Nucleus accumbens (tissue), 56 donors: ENCODE measurements at places on chromosomes 1 and 21.

- DNase-seq = no peak
These were observed 3.9 kb upstream of the IFI44 start for GRCh38 chr1:78645723-78646122.

DNA sequence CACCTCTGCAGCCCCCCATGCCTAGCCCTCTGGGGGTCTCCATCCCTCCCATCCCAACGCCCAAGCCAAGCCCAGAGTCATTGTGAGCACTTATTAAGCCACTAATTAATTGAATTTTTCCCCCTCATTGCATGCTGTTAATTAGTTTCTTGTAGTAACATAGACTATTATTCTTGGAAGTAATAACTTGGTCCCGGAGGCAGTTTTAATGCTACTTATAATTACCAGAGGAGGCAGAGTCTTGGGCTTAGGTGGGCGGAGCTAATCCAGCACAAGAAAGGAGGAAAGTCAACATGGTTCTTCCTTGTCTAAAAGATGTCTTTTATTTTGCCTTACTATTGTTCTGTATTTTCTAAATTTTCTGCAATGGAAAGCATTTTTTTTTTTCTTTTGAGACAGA lies 27.7 kb downstream of the FBXO2 start:
- no peak for DNase-seq

DNA sequence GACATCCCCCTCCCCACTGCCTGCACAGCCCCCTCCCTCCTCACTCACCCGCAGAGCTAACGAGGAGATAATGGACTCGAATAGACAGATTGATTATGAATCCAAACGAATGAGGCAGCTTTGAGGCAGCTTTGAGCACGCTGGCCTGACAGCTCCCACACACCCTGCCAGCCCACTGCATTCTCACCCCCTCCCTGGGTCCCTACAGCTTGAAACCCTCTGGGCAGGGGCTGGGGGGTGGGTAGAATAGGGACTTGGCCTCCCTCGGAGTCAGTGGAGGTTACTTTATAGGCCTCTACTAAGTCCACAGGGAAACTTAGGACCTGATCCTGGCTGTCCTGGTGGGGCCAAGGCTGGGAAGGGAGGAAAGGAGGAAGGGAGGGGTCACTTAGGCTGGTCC lies 1.9 kb downstream of the NTRK1 start:
- DNase-seq = no peak

DNA sequence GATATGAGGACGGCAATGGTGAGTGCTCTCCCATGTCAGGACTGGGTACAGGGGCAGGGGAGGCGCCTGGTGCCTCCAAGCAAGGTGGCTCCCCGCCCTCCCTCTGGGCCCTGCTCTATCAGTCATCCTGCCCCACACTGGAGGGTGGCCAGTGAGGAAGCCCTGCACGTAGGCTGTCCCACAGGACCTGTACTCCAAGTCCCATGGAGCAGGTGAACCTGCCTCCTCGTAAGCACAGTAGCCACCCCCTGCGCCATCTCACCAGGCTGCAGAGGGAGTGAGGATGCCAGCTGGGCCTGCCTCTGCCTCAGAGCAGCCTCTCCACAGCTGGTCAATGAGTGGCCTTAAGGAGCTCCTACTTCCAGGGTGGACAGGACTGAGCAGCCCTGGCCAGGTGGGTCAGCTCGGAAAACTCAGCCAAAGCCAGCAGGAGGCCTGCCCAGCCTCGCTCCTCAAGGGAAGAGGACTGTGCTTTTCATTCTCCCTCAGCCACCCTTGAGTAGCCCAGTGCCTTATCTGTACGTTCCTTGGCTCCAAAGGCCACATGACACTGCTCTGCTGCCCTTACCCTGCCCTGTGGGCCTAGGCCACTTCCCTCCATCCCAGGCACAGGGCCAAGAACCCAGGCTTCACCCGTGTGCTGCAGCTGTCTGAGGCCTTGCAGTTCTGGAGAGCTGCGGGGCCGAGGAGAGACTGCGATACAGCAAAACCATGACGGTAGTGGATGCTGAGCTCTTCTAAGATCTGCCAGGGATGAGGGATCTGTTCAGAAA lies 39.6 kb downstream of the SLC45A1 start:
- DNase-seq = no peak

DNA sequence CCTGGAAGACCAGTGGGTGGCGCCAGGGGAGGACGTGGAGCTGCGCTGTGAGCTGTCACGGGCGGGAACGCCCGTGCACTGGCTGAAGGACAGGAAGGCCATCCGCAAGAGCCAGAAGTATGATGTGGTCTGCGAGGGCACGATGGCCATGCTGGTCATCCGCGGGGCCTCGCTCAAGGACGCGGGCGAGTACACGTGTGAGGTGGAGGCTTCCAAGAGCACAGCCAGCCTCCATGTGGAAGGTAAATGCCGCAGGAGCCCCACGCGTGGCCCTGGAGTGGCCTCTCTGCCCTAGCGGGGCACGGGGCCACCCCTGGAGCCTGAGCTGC lies 75.2 kb downstream of the OBSCN start:
- no peak for DNase-seq
